ENCODE measurements at places on chromosomes 1 and 21. TPM values are rescaled to one million over a fixed set of nuclear protein-coding genes. Genes with fewer than 3 reads are reported as not detected.
A peak's percentile ranks its signal among the peaks of the same experiment; 100 is the strongest.

- no peak for DNase-seq
Observed at GRCh38 chr1:19353596-19353995, 41.5 kb downstream of the SLC66A1 start.

GRCh38 chr1:186763107-186763506, 65.6 kb upstream of the PLA2G4A start:
- no peak for DNase-seq

- DNase-seq = no peak
Observed at GRCh38 chr1:225471453-225472301, 43.8 kb upstream of the LBR start.

- DNase-seq = no peak
Observed at GRCh38 chr1:100750005-100750885, 30.7 kb downstream of the VCAM1 start.

DNA sequence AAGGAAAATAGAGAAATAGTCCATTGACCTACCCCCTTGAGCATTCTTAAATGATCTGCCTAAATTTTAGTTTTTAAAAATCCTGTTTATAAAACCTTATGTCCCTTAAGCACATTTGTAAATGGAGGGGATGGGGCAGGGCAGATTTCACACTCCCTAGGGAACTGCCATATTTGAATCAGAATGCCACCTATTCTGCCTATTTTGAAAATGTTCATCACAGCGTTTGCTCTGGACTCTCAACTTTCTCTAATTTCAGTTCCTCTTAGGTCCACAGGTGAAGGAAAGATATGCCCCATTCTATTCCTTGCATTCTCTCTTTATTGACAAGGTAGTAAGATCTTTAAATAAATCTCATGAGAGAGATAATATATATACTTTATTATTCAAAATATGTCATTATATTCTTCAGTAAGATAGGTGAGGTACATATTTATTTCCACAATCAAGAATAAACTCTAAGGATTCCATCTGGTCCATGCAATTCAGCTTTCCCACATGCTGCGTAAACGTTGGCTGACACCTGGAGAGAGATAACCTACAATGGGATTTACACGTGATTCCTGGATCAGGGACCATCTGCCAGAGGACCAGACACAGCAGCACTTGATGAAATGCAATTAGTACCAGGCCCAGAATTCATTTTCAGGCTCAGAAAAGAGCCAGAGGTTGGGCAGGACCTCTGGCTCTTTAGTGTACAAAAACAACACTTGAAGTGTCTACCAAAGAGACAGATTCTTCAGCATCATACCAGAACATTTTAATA, 1.2 kb upstream of the LPGAT1 start:
- DNase-seq = no peak

DNA sequence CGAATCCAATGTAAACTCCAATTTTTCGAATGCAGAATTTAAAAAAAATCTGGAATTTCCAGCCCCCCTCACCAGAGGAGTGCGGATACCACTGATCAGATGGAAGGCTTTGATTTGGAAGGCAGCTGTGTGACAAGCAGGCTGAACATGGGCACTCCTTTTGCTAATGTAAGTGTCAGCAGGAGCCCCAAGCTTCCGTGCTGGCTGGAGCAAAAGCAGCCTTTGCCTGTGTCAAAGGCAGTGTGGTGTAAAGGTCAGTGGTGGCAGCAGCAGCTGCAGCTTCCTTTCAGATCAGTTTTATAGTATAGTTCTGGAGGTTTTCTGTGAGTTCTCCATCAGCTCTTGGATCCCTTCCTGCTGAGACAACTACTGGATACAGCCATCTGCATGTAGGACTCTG, 259.9 kb downstream of the CTH start:
- no peak for DNase-seq

DNA sequence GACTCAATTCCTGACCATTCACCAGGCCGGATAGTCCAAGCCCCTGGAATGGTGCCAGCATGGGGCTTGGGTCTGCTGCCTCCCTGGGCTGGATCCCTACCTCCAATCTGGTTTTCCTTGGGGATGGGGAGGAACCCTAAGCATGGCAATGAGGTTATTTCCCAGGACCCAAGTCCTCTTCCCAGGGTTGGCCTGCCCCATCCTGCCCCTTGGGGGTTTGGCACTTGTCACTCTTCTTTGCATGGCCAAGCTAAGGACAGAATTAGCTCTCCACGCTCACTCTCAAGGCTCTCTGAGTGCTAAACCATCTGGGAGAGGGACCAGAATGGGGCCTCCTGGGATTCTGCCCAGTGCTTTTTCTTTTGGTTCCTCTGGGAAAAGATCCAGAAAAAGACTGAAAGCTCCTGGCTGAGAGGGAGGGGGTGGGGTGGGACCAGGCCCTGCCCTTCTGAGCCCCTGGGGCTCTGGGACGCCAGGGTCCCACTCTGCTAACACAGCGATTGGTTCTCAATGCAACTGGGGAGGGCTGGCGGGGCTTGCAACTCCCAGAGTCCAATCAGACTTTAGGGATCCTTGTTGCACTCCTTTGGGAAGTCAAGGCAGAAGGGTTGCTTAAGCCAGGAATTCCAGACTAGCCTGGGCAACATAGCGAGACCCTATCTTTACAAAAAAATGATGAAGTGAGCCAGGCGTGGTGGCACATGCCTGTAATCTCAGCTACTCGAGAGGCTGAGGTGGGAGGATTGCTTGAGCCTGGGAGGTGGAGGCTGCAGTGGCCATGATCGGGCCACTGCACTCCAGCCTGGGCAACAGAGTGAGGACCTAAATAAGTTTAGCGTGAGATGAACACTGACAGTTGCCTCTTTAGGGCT, 52.7 kb downstream of the DHRS3 start:
- DNase-seq = no peak

GRCh38 chr1:182715531-182715930, 31.1 kb upstream of the RGS8 start:
- no peak for DNase-seq

GRCh38 chr1:9004031-9004699, 22.1 kb downstream of the SLC2A7 start:
- DNase-seq = no peak

- DNase-seq = no peak
Observed at GRCh38 chr1:161494091-161494735, 11.0 kb upstream of the FCGR2A start.

- DNase-seq = no peak
Observed at GRCh38 chr1:56322211-56322610, 257.2 kb downstream of the PLPP3 start.

GRCh38 chr1:29255134-29255666, 18.9 kb downstream of the PTPRU start:
- no peak for DNase-seq

GRCh38 chr1:10686404-10687040, 109.9 kb downstream of the CASZ1 start:
- DNase-seq = no peak

- peak; percentile 80 for DNase-seq
Observed at GRCh38 chr1:228393268-228393701, 13.3 kb downstream of the TRIM11 start.

DNA sequence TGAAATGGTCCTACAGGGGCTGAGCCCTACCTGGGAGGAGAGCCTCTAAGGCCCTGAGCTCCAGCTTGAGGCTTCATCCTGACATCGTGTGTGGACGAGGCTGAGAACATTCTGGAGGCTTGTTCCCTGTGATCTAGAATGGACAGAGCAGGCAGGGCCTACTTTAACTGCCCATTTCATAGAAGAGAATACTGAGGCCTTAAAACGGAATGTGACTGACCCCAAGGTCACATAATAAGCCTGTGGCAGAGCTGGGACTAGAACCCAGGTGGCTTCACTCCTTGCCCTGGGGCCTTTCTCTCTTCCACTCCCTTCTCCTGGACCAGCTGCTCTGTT, 6.0 kb upstream of the SDC3 start:
- DNase-seq = no peak

DNA sequence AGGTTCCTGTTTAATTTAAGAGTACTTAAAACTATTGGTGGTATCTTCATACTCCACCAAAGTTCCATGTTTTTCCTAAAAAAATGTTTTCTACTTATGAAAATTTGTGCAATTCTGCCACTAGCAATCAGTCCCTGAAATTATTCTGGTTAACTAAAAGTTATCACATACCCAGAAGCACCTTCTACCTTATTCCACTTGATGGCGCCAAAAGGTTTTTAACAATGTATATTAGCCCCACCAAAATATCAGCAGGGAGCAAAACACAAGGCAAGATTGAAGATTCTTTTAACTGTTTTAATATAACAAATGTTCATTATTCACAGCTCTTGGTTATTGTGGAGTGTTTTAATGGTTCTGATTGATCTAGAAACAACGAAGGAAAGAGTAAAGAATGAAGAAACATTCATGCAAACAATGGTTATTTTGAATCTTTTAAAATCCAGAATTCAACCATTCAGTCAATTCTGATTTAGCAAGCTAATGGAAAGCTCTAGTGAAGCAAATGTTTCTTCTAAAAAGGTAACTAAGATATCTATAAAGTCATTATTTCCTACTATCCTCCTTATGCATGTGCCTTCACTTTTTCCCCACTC, 67.2 kb downstream of the TTLL7 start:
- DNase-seq = no peak

GRCh38 chr1:66852870-66853269, 51.8 kb upstream of the INSL5 start:
- no peak for DNase-seq

DNA sequence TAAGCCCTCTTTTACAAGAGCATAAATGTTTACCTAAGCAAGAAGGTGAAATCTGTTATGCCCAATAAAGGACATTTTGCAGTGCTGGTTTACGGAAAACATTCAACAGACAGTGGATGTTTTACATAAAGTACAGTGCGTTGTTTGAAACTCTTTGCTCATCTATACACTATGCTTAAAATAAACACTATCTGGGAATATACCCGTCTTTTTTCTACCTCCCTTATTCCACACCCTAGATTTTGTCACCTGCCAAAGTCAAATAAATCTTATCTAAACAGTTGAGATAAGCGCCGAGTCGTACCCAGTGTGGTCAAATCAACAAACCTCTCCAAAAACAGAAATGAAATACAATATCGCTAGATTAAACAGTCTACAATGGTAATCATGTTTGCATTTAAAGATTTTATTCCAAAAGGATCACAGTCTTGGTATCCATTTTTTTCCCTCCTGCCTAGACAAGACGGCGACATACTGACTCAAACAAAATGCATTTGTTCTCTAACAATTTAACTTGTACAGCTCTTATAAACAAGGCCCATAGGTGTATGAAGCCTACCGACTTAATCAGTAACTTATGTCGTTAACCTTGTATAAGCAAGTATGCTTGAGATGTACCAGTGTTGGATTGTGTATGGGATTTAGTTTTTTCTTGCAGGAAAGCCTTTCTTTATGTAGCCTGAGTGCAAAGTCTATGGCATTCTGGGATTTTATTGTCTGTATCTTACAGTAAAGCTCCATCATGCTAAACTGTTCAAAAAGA, 189.1 kb downstream of the FMN2 start:
- DNase-seq = no peak

- peak; percentile 80 for DNase-seq
Observed at GRCh38 chr1:156689035-156689952, 12.1 kb upstream of the NES start.

DNA sequence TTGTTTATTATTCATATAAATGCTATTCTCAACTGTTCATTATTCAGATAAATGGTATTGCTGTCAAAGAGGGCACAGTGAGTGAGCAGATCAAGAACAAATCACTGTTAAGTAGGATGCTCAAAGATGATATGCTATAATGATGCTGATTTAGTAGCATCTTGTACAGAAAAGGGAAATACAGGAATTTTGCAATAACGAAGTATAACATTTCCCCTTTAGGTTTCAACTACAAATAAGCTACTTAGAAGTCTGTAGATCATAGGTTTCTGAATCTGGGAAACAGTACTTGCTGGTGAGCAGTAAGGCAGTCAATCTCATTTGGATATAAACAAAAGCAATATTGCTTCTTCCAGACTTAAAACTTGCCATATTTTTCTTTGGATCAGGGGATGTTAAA, 27.3 kb upstream of the RCOR3 start:
- DNase-seq = no peak

GRCh38 chr1:55535724-55536544, 320.8 kb upstream of the USP24 start:
- no peak for DNase-seq

DNA sequence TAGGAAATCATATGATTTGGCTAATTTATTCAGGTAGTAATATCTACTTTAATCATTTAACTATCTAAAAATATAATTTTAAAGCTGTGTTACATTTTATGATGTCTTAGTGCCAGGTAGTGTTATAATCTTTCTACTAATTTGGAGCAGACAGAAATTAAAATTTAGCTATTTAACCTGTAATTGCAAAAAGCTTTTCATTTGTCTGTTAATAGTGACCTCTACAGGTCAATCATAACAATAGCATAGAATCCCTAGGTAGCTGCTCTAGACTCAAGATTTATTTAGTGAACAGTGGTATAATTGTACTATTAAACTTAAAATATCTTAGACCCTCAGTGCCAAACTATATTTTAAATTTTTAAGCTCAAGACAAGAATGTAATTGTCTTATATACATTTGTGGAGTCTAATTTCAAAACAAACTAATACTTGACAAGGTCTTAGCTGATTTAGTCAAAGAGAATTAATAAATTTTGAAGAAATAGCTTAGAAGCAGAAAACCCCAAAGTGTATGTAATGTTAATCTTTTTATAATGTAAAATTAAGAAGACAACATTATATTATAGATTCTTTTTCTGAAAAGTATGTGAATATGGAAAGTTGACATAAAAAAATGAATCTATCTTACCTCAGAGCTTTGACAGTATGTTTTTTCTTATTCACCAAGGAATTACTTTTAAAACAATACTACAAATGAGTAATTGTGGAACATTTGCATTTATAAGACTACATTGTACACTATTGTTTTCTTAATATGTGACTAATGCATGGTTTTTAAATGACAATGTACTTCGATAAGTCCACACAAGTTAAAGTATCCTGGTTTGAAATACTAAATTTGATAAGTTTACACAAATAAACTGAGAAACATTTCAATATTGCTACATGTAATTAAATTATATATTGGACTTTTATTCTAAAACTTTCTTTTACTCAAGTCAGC, 64.1 kb upstream of the RNPC3 start:
- no peak for DNase-seq

- DNase-seq = no peak
Observed at GRCh38 chr1:67674260-67675011, 10.6 kb upstream of the GADD45A start.

GRCh38 chr1:151347523-151348246, 633 bp upstream of the RFX5 start:
- no peak for DNase-seq

The HAPLN2 gene
- total RNA-seq = 1.5 TPM

The MNDA gene
- total RNA-seq = 4.9 TPM

The NEXN gene
- total RNA-seq = 365 TPM

The SAMD11 gene
- total RNA-seq = 2.1 TPM

The FAM78B gene
- 3.8 TPM for total RNA-seq

The FCGR3B gene
- total RNA-seq = 3.3 TPM

The BGLAP gene
- total RNA-seq = 1.1 TPM

The CCDC185 gene
- not detected for total RNA-seq

The SLC30A10 gene
- 0.42 TPM for total RNA-seq

The ADGRL2 gene
- total RNA-seq = 48.1 TPM

The CELA3A gene
- total RNA-seq = not detected

The MRPL24 gene
- total RNA-seq = 96.1 TPM

The DYRK3 gene
- total RNA-seq = 22.2 TPM

The FCN3 gene
- 19.3 TPM for total RNA-seq

Data from left ventricle myocardium superior (tissue), 1 donor.